Kidney epithelial cell (primary cell): ENCODE measurements at places on chromosomes 13 and 19.

GRCh38 chr19:40565910-40566495, 10.7 kb upstream of the SHKBP1 start:
- DNase-seq: no peak

- DNase-seq: no peak
These were observed 10.6 kb upstream of the VSTM2B start for GRCh38 chr19:29515233-29515619.

GRCh38 chr13:105638426-105638825, 897.0 kb downstream of the EFNB2 start:
- DNase-seq: no peak

- no peak for DNase-seq
These were observed at the start of gene PDX1 for GRCh38 chr13:27919934-27920676. TSS of gene PDX1 (plus strand) at chr13:27920000. CDS start at chr13:27920139, 139 bp downstream.

DNA sequence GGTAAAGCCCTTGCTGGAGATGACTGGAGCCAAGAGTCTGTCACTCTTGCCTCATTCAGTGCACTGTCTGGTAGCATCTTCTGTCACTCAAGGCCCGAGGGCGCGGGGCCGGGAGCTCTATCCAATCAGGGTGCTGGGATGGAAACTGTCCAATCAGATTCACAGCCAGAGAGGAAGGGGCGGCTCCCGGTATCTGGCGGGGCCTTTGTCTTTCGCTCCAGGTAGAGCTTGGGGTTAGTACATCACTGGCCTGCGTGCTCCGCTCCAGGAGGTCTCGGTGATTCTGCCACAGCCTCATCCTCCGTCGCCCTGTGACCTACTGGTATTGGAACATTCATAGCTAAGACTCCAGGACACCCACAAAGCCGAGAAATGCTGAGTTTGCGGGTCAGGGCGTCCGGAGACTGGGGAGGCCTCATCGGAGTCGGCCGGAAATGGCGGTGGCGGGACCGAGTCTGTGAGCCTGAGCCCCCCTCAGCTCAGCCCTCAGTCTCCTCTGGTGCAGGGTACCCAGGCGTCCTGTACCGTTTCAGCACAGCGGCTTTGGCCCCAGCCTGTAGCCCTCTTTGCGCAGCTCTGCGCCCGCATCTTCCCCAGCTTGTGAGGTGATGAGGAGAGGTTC, 20.6 kb upstream of the ZNF430 start:
- peak; percentile 70 for DNase-seq

DNA sequence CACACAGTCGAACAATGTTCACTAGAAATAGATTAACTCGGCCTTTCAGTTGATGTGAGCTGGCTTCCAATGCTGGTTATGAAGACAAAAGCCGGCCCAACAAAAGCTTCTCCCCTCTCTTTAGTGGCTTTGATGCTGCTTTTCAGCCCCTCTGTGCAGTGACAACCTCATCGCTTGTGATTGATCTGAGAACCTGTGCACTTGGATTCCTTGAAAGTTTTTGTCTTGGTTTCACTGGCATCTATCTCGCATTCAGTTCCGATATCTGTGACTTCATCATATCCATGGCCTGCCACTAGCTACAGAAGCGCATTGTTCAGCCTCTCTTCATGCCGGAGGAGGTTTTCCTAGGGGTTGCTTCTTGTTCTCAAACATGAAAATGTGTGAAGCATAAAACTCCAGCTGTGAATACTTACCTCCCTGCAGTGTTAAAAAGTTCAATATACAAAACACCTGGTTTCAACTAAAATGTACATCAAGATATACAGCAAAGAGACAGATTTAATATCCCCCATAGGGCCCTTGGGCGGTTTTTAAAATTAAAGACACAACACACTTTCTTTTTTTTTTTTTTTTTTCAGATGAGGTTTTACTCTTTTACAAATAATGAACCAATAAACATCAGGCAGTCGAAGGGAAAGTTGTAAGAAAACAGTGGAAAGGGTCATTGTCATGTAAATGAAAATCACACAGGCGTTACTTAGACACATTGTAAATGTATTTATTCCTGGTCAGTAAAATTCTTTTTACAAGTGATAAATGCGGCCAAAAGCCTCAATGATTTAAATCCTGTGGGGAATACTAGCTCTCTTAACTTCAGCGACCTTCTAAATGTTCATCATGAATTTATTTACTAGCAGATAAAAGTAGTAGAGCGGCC, 1252.8 kb downstream of the EFNB2 start:
- no peak for DNase-seq

DNA sequence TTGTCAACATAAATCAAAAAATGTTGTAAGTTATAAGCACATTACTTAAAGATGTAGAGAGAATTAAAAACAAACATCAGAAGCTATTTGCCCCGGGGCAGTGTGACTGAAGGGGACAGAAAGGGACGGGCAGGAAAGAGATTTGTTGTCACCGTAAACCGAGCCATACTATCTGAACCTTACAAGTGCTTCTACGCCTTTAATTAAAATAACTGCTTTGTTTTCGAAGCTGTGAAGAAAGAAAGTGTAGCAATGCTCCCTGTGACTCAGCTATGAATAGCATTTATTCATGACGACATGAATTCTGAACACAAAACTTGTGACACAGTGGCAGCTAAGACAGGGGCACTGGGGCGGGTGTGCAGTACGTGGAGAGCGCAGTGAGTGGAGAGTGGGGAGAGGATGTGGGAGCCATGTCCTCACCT, 30.0 kb downstream of the ZNF787 start:
- DNase-seq: no peak

- no peak for DNase-seq
These were observed 5.1 kb downstream of the CD37 start for GRCh38 chr19:49340069-49340864.

- no peak for DNase-seq
These were observed 73.0 kb downstream of the GADD45B start for GRCh38 chr19:2548966-2549365.

- peak; percentile 70 for DNase-seq
These were observed 83.2 kb upstream of the MCF2L start for GRCh38 chr13:112885782-112886268.

DNA sequence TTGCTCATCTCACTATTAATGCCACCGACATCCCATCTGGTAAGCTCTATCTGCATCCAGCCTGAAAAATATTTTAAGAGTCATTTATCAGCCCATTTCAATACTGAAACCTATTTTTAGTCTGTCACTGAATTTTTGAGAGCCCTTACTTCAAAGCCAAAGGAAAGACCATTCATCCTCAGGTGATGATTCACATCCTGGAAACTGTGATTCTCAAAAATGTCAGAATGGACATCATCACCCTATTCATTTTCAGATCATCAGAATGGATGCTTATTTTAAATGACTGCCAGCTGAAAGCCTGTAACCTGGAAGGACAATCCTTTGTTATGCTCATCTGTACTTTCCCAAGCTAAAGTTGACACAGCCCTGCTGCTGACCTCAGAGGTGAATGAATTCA, 27.0 kb downstream of the TNFSF11 start:
- no peak for DNase-seq

GRCh38 chr13:22061806-22062391, 391.0 kb downstream of the FGF9 start:
- no peak for DNase-seq

GRCh38 chr13:79070343-79070974, 335.6 kb downstream of the RBM26 start:
- no peak for DNase-seq

GRCh38 chr13:36919171-36919832, 736 bp downstream of the SMAD9 start:
- DNase-seq: no peak

- DNase-seq: no peak
These were observed 498.1 kb downstream of the COG6 start for GRCh38 chr13:40153516-40153915.

GRCh38 chr13:78841358-78841963, 182.5 kb upstream of the OBI1 start:
- no peak for DNase-seq

GRCh38 chr13:108728370-108728769, 99.0 kb downstream of the MYO16 start:
- DNase-seq: no peak

DNA sequence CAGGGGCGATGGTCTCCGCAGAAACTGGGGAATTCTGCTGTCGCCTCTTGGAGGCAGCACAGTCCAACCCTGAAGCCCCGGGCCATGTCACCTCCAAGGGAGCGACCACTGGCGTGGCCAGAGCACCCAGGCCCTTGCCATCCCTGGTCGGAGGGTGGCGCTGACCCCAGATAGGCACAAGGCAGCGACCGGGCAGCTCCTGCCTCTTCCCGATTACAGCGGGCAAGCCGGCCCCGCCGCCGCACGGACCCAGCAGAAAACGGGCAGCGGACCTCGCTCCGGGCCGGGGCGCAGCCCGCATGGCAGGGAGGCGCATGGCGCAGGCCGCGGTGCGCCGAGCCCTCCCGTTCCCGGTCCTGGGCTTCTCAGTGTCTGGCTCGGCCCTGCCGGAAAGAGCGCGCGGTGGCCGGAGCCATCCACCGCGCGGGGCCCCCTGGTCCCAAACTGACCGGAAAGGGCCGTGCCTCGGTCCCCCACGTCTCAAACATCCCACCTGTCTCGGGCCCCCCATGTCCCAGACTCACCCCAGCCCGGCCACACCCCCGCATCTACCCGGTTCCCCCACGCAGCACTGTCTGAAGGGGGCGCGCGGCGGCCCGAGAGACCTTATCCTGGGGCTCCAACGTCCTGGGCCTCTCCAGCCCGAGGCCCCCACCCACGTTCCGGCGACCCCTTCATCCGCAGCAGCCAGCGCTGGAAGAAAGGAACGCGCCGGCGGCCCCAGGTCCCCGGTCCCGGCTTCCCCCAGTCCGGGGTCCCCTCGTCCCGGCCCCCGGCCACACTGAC, 727 bp downstream of the CERS1 start:
- no peak for DNase-seq

- DNase-seq: no peak
These were observed 50.5 kb downstream of the RFC3 start for GRCh38 chr13:33868343-33868994.

DNA sequence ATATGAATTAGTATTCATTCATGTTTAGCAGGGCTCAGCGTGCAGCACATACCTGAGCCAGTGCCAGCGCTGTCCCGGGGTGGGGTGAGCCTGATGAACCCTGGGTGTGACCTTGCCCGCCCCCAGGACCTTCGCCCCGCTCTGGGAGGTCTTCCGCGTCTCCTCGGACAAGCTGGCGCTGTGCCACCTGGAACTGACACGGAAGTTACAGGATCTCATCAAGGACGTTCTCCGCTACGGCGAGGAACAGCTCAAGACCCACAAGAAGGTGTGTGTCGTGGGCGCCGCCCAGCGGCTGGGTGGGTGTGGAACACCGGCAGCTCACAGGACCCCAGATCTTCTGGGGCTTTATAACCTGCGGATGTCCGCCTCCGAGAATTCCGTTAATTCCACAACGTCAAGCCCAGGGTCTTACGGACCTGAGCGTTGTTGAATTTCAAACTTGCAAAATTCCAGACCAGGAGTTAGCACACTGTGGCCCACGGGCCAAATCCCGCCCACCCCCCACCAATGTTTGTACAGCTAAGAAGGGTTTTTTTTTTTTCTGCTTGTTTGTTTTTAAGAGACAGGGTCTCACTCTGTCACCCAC, 15.4 kb downstream of the FCHO1 start:
- no peak for DNase-seq

DNA sequence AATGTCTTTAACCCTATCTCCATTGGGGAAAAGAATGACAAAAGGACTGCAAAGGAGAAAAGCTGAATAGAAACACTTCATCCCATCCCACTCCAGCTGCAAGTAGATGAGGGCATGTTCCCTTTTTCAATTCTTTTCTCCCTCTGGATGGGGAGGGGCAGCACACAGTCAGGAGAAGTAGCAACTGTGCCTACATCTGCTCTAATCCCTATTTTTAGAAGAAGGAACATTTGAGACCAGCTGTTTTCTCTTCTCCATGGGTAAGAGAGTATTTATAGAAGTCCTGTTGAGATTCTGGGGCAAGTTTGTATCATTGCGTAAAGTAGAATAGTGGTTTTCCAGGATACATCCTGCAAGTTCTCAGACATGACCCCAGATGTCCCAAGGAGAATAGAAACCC, 9.3 kb upstream of the GTF3A start:
- no peak for DNase-seq

DNA sequence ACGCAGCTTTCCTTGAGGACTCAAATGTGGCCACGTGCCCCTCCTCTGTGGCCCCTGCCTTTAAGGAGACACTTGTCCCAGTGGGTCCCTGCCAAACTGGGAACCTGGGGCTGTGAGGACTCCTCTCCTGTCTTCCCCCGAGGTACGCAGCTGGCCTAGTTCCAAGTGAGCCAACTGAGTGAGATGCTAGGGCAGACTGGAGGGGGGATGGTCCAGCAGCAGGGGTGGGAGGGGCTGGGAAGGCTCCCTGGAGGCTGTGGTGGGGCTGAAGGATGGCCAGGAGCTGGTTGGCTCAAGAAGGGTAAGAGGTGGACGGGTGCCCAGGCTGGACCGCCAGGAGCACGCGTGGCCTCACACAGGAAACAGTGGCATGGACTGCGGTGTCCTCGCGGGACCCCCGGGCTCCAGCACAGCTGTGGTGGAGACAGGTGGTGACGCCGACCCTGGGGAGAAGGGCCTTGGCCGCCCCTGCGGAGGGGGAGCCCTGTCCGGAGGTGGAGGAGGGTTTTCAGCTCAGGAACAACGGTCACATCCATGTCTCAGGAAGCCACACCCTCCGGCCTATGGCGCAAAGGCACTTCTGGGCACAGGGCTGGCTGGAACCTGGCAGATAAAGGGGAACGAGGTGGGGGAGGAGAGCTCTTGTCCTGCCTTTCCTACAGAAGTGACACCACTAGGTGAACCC, 45.8 kb downstream of the MLLT1 start:
- DNase-seq: no peak

- DNase-seq: no peak
These were observed 22.6 kb downstream of the SMIM24 start for GRCh38 chr19:3457528-3458228.

DNA sequence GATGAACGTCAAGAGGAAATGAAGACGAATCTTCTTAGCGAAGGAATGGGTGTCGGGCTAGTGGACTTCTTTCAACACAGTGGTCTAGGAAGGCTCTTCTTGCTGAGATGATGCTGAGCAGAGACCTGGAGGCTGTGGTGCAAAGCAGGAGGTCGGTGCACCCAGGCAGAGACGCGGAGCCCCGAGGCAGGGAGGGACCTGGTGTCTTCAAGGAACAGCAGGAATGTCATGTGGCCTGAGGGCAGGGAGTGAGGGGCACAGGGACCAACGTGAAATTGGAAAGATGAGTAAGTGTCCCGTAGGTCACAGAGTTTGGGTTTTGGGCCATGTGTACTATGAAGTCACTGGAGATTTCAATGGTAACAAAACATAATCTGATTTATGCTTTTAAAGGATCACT, 11.4 kb upstream of the CDC42EP5 start:
- DNase-seq: no peak

- peak; percentile 35 for DNase-seq
These were observed 721.1 kb downstream of the EFNB2 start for GRCh38 chr13:105814219-105814901.

DNA sequence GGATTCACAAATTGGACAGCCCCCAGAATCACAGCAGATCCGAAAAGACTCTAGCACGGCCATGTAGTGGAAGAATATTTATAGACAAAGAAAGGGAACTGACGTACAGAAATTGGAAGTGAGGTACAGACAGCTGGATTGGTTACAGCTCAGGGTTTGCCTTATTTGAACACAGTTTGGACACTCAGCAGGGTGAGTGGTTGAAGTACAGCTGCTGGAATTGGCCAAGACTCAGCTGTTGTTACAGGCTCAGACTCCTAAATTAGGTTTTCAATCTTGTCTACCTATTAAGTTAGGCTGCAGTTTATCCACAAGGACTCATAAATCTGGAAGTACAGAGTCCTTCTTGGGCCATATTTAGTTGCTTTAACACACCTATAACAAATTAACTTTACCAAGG, 5.8 kb upstream of the CFAP97D2 start:
- no peak for DNase-seq

- no peak for DNase-seq
These were observed 955.6 kb downstream of the PCDH17 start for GRCh38 chr13:58587183-58587582.

GRCh38 chr13:113464476-113464875, 11.2 kb upstream of the ADPRHL1 start:
- no peak for DNase-seq
